Non-pigmented ciliary epithelial cell (primary cell): ENCODE measurements at places on chromosomes 3 and 15.

GRCh38 chr15:41821831-41822230, 6.1 kb upstream of the JMJD7 start:
- no peak for DNase-seq

DNA sequence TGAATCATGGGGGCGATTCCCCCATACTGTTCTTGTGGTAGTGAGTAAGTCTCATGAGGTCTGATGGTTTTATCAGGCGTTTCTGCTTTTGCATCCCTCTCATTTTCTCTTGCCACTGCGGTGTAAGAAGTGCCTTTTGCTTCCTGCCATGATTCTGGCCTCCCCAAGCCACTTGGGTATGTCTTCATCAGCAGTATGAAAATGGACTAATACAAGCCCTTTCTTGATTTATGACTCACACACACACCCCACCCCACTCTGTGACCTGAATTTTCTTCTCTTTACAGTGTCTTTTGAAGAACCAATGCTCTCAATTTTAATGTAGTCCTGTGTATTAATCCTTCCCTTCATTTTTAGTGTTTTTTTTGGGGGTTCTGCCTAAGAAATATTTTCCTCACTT, 244.8 kb downstream of the PLCL2 start:
- DNase-seq: no peak

- DNase-seq: no peak
Measured at GRCh38 chr15:50907601-50908208, 778 bp upstream of the AP4E1 start.

- no peak for DNase-seq
Measured at GRCh38 chr3:153513236-153513635, 351.2 kb downstream of the RAP2B start.

GRCh38 chr15:92819278-92820235, 80.6 kb upstream of the CHD2 start:
- DNase-seq: no peak

DNA sequence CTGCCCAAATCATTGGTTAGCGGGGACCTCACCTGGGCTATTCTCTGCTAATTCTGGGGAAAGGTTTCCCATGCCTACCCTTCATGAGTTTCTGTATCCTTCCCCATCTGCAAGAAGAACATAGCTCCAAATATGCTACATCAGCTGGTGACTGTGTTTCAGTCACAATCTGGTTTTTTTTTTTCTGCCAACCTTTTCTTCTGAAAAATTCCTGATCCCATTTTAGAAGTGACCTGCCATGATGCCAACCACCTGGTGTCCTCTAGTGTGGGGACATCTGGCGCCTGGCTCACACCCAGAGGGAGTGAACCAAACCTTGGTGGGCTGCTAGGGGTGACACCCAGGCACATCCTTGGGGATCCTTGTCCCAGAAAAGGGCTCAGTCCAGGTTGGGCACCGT, 76.1 kb downstream of the CHRD start:
- DNase-seq: no peak

DNA sequence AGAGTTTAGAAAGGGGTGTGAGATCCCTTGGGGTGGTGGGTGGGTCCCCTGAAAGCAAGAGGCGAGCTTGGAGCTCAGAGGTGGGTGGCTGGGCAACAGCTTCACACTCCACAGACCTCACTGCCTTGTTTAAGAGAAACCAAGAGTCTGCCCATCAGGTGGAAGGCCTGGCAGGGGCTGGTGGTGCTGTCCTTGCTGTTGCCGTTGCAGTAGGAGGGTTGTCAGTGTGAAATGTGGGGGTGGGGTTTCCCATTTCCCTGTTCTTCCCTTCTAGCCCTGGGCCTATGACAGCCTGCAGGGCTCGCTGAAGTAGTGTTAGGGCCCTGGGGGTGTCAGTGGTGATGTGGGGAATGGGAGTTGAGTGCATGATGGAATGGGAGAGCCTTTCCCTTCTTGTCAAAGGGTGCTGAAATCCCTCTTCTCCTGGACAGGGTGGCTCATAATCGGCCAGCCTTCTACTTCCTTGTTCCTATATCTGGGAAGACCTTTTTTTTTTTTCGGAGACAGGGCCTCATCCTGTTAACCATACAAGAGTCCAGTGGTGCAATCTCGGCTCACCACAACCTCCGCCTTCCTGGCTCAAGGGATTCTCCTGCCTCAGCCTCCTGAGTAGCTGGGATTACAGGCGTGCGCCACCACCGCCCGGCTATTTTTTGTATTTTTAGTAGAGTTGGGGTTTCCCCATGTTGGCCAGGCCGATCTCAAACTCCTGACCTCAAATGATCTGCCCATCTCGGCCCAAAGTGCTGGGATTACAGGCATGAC, 4.3 kb downstream of the PLEKHO2 start:
- no peak for DNase-seq

DNA sequence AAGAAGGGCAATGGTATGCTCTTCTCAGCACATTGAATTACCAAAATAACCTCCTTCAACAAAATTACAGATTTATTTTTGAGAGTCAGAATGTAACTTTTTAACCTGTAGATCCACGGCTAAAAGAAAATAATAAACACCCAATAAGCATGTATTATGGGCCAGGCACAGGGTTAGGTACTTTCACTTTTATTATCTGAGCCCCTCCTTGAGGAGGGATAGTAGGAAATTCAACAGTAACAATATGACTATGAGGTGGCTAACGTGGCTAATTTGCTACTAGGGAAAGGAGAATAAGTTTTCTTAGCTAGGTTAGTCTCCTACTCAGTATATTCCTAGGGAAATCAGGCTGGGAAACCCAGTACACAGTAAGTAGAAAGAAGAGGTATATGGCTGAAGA, 306.9 kb downstream of the GAP43 start:
- no peak for DNase-seq

GRCh38 chr3:128297401-128298138, 144.3 kb downstream of the EEFSEC start:
- DNase-seq: no peak

DNA sequence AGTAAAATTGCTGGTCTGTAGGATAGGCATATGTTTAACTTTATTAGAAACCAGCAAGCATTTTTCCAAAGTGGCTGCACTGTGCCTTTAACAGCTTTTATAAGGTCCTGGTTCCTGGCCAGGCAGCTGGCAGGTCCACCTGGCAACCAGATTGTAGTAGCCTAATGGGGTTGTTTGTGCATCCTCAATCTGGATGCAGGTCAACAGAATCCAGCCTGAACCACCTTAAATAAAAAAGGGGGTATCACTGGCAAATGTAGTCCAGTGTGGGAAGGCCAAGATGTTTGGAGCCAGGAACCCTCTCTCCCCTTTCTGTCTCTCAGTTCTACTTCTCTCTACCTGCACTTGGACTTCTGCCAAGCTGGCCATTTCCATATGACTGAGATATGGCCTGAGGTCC, 200.3 kb downstream of the ZNF621 start:
- no peak for DNase-seq

DNA sequence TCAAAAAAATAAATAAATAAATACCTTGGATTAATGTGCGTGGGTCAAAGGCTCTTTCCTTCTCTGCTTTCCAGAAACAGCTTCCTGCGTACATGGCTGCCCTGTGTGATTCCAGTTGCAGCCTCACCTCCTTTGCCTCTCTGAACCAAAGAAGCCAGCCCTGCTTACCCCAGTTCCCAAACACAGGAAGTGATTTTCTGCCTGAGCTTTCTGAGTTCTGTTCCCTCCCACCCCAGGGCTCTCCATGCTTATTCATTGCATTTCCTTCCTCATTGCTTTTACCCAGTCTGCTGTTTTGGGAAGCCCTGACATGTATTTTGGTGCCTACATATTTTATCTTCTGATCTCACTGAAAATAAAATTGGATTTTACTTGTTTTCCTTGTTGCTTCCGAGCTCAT, 15.4 kb downstream of the ZSCAN2 start:
- DNase-seq: no peak

GRCh38 chr3:100496711-100497261, 4.4 kb downstream of the TMEM45A start:
- peak; percentile 58 for DNase-seq

- no peak for DNase-seq
Measured at GRCh38 chr3:112407888-112408702, 75.1 kb downstream of the CD200 start.

DNA sequence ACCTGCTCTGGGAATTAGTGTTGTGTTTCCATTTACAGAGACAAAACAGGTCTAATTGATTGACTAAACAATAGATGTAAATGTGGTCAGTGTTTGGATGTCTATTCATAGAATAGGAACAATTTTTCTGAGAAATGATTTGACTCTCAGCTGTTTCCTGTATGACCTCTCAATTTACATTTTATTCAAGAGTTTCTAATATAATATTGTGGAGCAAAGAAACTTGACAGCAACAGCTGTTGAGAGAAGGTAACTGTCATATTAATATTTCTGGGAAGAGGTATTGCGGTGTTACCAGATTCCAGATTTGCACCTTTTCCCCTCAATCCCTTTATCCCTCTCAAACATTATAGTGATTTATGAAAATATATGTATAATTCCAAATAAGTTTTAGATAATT, 3.7 kb upstream of the NR1I2 start:
- no peak for DNase-seq
